ENCODE measurements at places on chromosomes 13 and 19.

- no peak for DNase-seq
Measured at GRCh38 chr19:35074426-35075201, 33.1 kb downstream of the HPN start.

DNA sequence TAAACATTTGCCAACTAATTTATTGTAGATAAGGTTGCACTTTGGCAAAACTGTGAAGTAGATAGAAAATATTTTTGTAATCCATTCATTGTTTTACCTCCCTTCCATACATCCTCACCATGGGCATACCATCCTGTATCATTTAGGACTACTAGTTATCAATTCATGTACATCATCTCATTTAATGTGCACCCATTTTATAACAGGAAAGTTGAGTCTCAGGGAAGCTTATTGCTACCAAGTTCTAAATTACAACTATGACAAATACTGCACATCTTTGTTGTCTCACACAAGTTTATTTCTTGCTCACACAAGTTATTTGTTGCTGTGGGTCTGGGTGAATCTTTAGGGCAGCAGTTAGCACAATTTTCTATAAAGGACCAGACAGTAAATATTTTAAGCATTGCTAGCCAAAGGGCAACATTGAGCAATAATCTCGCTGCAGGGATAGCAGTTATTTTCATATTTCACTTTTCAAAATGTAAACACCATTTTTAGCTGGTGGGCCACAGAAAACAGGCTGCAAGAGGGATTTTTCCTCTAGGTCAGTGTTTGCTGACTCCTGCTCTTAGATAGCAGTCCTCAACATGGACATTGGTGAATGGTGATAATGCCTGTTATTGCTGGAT, 276.5 kb downstream of the GPC6 start:
- DNase-seq: no peak

GRCh38 chr19:42368765-42369164, 21.3 kb downstream of the CNFN start:
- no peak for DNase-seq

DNA sequence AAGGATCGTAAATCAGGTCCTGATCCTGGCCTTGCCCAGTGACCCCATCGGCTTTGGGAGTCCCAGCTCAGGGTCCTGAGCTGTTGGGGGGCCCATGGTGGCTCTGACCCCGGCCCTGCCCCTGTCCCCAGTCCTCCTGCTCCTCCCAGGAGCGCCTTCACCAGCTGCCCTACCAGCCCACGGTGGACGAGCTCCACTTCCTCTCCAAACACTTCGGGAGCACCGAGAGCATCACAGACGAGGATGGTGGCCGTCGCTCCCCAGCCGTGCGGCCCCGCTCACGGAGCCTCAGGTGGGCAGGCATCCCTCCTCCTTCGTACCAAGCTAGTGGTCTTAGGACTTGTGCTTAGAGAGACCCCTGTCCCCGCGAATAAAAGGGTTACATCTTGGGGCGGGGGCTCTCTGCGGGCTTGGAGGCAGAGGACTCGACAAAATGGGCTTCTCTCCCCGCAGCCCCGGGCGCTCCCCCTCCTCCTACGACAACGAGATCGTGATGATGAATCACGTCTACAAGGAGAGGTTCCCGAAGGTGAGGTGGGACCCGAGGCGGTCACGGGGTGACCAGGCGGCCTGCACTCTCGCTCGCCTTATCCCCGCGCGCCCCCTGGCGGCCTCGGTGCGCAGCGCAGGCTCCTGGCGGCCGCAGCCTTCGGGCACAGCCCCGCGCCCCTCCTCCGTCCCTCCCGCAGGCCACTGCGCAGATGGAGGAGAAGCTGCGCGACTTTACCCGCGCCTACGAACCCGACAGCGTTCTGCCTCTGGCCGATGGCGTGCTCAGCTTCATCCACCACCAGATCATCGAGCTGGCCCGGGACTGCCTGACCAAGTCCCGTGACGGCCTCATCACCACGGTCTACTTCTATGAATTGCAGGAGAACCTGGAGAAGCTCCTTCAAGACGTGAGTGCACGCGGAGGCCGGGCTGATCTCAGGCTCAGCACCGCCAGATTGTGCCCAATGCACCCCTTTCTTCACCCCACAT, 9.1 kb downstream of the MAST1 start:
- DNase-seq: peak; percentile 84

GRCh38 chr19:29366757-29367156, 153.8 kb upstream of the UQCRFS1 start:
- DNase-seq: no peak

- peak; percentile 79 for DNase-seq
Measured at GRCh38 chr19:7772752-7773291, 9.8 kb downstream of the CLEC4M start.

DNA sequence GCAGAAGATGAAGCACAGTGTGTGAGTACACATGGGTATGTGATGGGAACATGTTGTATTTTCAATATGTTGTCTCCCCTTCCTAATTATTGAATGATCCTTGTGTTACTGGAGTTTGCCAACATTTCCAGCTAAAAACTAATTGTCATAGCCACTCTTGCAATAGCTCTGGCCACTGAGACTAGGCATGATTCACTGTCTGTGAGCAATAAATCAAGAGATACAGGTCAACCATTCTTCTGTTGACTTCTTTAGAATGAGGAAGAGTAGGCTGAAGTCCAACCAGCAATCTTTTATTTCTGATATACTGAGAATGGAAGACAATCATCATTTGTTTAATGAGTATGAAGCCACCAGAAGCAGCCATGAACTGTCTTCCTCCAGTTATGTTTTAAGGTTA, 413.9 kb downstream of the SLITRK5 start:
- no peak for DNase-seq

GRCh38 chr13:76329866-76330580, 556.2 kb downstream of the KCTD12 start:
- no peak for DNase-seq
